ENCODE measurements at places on chromosomes 2 and 18. TPM values are rescaled to one million over a fixed set of nuclear protein-coding genes. Genes with fewer than 3 reads are reported as not detected.

DNA sequence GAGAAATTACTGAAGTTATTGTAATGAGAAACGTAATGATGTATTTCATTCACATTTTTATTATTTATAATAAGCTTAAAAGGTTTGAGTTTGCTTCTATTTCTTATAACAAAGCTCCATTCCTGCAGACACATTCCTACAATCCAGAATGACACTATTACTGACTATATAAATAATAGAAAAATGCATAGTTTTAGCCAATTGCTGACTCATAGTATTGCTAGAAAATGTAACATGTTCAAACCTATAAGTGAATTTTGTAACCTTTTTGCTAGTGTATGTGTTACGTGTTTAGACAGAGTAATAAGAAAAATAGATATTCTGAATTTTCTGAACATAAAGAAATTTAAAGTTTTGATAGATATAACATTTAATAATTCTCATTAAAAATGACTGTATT, 9.3 kb upstream of the VWC2L start:
- no peaks in the 10 kb centered on the region for H3K36me3 ChIP-seq
- no peak for DNase-seq
- H3K4me3 ChIP-seq: no peak overlapping the region
- no peaks in the 10 kb centered on the region for H3K27me3 ChIP-seq

The CYBRD1 gene
- 132 TPM for total RNA-seq

- no peak overlapping the region for H3K4me3 ChIP-seq
- no peaks in the 10 kb centered on the region for H3K4me1 ChIP-seq
- DNase-seq: no peak
- H3K27me3 ChIP-seq: no peaks in the 10 kb centered on the region
- H3K36me3 ChIP-seq: no peaks in the 10 kb centered on the region
These were observed 391.6 kb upstream of the SYT4 start for GRCh38 chr18:43668866-43669265.

The SGPP2 gene
- total RNA-seq: 0.57 TPM

The HOXD9 gene
- not detected for total RNA-seq

The MYO5B gene
- total RNA-seq: 25.4 TPM

The SPHKAP gene
- not detected for total RNA-seq

The EEF1B2 gene
- 328 TPM for total RNA-seq

DNA sequence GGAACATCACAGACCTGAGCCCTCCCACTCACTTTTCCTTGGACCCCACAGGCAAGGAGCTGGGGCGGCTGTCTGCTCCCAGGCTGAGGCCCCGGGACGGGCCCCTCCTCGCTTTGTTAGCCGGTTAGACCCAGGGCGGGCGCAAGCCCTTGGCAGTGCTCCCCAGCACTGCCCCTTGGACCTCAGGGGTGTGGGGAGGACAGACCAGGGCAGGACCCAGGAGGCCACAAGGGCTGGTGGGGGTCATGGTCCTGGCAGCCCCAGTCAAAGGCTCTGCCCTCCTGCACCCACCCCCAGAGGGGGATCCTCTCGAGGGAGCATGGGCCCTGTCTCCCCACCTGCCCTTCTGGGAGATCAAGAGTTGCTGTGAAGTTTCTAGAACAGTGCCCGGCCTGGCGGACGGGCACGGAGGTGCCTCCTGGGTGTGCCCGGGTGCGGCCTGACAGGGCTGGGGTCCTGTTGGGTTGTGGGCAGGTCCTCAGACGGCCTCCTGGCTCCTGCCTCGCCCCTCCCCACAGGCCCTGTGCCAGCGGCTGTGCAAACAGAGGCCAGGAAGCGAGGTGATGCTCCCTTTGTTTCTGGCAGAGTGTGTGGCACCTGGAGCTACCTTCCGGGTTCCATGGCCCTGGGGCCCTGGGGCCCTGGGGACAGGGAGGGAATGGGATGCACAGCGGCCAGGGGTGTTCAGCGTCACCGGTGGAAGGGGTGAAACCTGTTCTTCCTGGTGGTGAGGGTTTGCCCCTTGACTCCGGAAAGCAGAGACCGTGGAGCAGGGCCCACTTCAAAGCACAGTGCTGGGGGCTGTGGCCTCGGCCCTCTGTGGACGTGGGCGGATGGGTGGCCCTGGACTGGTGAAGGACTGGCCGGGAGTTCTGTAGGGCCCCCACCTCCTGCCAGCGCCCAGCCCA, 2.9 kb upstream of the GAL3ST2 start:
- DNase-seq: peak; percentile 66
- H3K4me1 ChIP-seq: peaks cover 18% of the 10 kb centered on the region
- no peak overlapping the region for H3K27ac ChIP-seq

DNA sequence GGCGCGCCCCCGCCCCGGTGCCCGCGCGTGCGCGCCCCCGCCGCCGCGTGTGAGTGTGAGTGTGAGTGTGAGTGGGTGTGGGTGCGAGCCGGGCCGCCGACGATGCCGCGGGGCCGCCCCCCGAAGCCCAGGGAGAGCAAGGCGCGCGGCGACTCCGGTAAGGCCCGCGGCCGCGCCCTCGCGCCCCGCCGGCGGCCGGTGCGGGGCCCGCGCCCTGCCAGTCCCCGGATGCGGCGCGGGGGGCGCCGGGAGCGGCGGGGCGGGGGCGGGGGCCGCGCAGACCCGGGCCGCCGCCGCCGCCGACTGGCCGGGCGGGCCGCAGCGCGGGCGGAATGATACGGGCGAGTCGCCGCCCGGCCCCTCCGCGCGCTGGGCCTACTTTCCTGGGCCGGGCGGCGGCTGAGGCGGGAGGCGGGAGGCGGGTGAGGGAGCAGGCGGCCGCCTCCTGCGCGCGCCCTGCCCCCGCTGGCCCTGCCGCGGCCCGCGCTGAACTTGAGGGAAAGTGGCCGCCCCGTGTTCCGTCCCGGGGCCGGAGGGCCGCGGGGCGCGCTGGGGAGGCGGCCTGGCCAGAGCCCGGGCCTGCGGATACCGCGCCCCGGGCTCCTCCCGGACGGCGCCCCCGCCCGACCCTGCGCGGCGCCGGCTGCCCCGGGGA, at the start of gene ZNF236:
TSS of gene ZNF236 (plus strand) at position 52 of the 655 bp plus-strand sequence. CDS start at position 103, 51 bp downstream.
- H3K27me3 ChIP-seq: no peaks in the 10 kb centered on the region
- no peak for DNase-seq

GRCh38 chr2:109345653-109346480, 216.9 kb downstream of the SH3RF3 start:
- no peak overlapping the region for H3K4me3 ChIP-seq
- no peaks in the 10 kb centered on the region for H3K27me3 ChIP-seq
- H3K27ac ChIP-seq: no peak overlapping the region
- H3K4me1 ChIP-seq: peaks cover 16% of the 10 kb centered on the region
- peak; percentile 14 for DNase-seq

DNA sequence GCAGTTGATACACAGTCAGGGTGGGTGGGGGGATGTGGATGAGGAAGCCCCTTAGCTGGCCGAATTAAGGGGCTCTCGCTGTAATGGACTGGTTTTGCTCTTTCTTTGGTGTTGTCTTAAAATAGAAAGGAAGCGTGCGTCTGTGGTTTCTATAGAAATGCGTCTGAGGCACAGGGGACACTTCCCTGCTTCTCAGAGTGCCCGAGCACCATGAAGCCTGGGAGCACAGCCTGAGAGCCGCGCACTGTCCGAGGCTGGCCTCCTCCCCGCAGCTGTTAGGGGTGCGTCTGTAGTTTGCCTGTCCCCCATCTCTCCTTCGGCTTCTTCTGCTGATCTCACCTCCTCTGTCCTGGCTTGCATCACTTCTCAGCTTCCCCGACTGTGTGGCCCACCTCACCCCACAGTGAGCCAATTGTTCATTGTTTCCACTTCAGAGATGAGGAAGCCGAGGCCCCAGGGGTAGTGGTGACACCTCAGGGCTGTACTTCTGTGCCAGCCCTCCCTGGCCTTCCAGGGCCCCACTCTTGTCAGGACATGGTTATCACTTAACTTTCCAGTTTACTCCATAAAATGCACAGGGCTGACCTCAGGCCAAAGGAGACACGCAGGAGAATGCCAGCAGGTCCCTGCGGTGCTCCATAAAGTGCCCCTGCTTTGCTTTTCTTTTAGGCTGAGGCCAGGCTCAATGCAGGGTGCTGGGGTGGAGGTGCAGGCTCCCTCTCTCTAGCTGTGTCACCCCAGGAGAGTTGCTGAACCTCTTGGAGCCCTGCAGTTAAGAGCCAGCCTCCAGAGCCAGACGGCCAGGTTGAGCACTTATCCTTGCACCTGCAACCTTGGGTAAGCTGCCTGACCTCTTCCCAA, 210.6 kb downstream of the SEPTIN10 start:
- DNase-seq: no peak
- H3K4me3 ChIP-seq: no peak overlapping the region
- H3K27me3 ChIP-seq: no peaks in the 10 kb centered on the region
- no peak overlapping the region for H3K27ac ChIP-seq
- peaks cover 21% of the 10 kb centered on the region for H3K4me1 ChIP-seq

The CNGA3 gene
- not detected for total RNA-seq

The PAX3 gene
- not detected for total RNA-seq

DNA sequence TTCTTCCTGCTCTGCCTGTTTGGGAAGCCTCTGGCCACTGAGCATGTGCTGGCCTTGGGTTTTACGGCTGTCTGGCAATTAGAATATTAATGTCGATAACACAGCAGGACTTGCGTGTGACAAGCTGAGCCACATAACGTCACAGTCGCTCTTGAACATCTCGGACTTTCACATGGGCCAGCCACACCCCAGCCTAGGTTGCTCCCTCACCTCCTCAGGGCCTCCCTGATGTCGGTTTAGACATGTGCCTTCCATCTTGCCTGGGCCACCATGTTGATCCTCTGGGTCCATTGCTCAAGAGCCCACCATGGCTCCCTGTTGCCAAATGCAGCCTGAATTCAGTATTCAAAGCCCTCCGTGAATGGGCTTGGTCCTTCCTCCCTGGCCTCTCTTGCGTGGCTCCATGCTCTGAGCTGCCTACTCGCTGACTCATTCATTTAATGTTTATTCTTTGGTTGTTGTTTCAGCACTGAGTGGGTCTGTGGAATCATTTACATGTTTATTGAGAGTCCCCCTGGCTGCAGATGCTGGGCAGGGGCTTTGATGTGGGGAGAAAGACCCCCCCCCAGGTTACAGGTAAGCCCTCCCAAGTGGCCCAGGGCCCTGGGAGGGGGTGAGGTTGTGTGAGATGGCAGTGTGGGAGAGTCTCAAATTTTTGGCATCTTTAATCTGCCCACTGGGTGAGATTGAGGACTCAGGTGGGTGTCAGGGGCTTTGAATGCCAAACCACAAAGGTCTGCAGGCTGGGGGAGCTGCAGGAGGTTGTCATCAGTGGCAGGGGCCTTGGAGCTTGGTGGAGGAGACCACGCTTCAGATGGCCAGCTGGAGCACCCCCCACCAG, 62.0 kb downstream of the ODC1 start:
- peaks cover 40% of the 10 kb centered on the region for H3K4me1 ChIP-seq
- H3K27ac ChIP-seq: peak overlapping the region; percentile 38
- DNase-seq: peak; percentile 35
- H3K36me3 ChIP-seq: no peaks in the 10 kb centered on the region
- no peak overlapping the region for H3K4me3 ChIP-seq

DNA sequence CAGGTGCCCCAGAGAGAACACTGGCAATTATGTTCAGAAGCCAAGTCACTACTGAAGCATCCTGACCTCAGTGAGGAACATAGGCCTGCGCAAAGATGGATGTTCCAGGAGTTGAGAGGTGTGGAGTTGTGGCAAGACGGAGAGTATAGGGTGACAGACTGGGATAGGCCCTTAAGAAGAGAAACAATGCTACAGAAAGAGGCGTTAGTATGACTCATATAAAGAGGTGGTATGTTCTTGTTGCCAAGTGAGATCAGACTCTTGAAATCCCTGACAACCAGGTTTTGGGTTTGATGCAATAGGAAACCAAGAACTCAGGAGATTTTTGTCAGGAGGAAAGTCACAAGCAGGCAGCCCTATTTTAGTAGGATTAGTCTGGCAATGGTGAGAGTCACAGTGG, 185.6 kb downstream of the RIT2 start:
- no peaks in the 10 kb centered on the region for H3K4me1 ChIP-seq
- no peak for DNase-seq
- no peak overlapping the region for H3K27ac ChIP-seq
- no peaks in the 10 kb centered on the region for H3K36me3 ChIP-seq
- H3K27me3 ChIP-seq: no peaks in the 10 kb centered on the region
- H3K4me3 ChIP-seq: no peak overlapping the region

DNA sequence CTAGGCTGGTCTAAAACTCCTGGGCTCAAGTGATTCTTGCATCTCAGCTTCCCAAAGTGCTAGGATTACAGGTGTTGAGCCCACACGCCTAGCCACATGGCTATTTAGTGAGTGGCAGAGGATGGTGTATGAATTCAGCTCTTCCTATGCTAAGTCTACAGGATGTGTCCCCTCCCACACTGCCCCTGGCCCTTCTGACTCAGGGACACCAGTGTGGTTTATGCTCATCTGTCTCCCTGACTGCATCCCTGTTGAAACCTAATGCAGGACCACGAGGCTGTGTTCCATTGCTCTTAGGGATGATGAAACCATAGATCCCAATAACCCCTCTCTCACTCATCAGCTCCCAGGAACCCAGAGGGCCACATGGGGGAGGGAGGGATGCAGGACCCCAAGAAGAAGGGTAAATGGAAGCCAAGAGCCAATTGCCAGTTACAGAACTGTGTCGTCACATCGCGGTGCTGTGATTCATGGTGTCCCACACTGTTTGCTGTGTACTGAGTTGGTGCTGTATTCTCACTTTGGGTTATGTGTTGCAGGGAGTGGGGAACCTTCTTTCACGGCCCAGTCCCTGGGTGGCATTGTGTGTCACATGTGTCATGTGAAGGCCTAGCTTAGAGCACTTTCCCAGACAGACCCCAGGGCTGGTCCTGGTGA, 102.9 kb upstream of the HAAO start:
- H3K27ac ChIP-seq: no peak overlapping the region
- H3K4me1 ChIP-seq: peaks cover 8% of the 10 kb centered on the region
- H3K36me3 ChIP-seq: no peaks in the 10 kb centered on the region
- H3K4me3 ChIP-seq: no peak overlapping the region
- DNase-seq: no peak

The TXNDC2 gene
- total RNA-seq: 0.11 TPM

- H3K27ac ChIP-seq: no peak overlapping the region
- H3K27me3 ChIP-seq: no peaks in the 10 kb centered on the region
- no peak overlapping the region for H3K4me3 ChIP-seq
- DNase-seq: no peak
These were observed 97.0 kb downstream of the RNF144A start for GRCh38 chr2:7014174-7014640.

- H3K27ac ChIP-seq: no peak overlapping the region
- H3K27me3 ChIP-seq: no peaks in the 10 kb centered on the region
- no peak for DNase-seq
- no peaks in the 10 kb centered on the region for H3K36me3 ChIP-seq
- no peak overlapping the region for H3K4me3 ChIP-seq
- no peaks in the 10 kb centered on the region for H3K4me1 ChIP-seq
These were observed 54.7 kb downstream of the INO80D start for GRCh38 chr2:206031162-206031784.
